Fibroblast of upper back skin (primary cell): ENCODE measurements at places on chromosomes 7 and 10.

DNA sequence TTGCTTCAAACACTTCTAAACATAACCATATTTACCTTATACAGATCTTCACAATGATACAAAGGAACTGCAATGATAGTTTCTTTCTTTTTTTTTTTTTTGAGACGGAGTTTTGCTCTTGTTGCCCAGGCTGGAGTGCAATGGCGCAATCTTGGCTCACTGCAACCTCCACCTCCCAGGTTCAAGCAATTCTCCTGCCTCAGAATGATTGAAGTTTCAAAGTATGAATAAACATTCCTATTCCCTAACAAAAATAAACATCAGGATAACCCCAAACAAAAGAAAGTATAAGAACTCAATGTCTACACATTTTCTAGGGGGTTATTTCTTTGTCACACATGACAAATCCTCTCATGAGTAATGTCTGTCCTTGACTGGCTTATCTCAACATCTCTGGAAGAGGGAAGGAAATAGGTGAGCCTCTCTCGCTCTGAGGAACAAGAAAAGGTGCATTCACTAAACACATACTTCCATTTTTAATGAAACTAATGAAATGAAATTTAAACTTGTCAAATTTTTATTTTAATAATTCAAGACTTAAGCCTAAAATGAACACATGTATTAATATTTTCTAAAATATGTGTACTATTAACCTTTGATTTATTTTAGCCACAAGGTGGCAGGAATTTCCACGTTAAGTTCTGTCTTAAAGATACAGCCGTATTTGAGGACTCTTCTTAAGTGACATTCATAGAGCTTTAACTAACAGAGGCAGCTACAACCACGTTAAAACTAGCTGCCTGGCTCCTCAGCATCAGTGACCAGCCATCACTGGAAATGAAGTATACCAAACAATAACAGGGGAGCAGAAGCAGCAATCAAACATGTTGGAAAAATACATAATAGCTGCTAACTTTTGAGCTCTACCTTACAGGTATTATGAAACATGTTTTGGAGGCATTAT, 58.3 kb downstream of the MALSU1 start:
- DNase-seq, result peak; percentile 39

DNA sequence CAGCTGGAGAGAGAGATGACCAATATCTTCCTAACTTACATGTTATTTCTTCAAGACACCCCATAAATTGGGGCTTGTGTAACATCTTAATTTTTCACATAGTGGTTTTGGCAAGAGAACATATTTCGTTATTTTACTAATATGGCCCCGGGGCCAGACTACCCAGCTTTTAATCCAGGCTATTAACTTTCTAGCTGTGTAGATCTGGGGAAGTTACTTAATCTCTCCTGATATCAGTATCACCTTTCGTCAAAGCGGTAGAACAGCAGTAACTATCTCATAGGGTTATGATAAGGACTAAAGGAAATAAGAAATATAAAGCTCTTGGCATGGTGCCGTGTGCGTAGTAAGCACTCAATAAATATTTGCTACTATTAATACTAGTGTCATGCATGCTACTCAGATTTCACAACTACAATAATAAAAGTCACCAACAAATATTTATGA, 71.6 kb upstream of the LYZL1 start:
- no peak for DNase-seq

DNA sequence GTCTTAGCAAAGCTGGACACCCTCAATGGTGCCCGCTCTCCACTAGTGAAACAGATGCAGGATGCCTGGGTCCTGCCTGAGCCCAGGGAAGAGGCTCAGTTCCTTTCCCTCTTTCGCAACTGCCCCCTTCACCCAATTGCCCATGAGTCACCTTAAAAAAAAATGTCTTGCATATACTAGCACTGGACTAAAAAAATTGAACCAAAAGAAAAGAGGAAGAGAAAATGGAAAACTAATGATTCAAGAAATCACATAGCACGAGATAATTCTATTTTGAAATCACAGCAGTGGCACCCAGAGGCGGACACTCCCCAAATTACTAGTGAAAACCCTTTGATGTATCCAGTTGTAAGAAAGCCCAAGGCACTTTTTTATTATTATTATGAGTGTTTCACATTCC, 972.5 kb downstream of the LRMDA start:
- no peak for DNase-seq

- DNase-seq, result peak; percentile 15
These were observed 708 bp downstream of the UBN2 start for GRCh38 chr7:139231513-139232376.

DNA sequence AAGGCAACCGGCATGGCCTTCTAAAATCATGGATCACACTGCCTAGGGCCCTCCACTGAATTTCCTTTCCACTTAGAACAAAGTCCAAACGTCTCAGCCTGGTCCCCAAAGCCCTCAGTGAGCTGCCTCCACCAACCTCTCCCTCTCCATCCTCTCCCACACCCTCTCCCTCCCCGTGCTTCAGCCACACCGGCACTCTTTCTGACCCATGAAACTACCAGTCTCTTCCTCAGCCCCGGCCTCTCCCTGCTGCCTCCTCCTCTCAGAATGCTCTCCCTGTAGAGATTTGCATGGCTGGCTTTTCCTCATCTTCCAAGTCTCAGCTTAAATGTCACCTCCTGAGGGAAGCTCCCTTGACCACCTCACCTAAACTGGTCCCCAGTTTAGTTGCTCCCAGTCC, 219.0 kb upstream of the ZMIZ1 start:
- no peak for DNase-seq

- DNase-seq, result no peak
These were observed 542 bp downstream of the FBXL13 start for GRCh38 chr7:103073989-103074518.

DNA sequence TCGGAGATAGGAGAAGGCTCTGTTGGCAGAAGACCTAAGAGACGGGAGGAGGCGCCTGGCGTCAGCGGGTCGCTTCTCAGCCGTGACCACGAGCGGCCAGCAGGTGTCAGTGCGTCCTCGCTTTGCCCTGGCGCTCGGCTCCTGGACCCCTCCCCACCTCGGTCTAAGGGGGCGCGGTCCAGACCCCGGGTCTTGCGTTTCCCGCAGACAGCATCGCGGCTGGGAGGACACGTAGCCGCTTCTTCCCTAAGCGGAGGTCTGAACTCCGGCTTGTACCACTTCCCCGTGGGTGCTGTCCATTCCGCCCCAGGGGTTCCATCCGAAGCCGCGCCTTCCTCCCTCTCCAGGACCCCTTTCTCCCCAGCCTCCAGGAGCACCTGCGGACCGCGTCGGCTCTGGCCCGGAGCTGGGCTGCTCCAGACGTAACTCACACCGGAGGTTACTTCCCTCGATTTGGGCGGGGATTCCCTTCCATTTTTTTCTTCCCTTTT, 593 bp upstream of the ADRA2A start:
- peak; percentile 24 for DNase-seq

GRCh38 chr10:18436902-18437301, 214.5 kb downstream of the NSUN6 start:
- DNase-seq, result no peak

- peak; percentile 71 for DNase-seq
These were observed 18.1 kb downstream of the TRIL start for GRCh38 chr7:28939844-28940544.

DNA sequence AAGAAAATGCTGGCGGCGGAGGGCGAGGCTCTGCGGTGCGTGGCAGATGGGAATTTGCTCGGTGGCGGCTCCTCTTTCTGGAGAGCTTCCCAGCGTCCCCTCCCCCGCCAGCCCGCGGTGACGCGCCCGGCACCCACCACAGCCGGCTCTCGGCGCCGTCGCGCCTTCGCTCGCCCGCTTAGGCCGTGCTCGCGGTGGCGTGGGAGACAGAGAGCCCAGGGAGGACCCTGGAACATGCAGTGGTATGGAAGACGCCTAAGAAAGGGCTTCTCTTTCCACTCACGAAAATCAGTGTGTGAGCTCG, 576 bp upstream of the CSGALNACT2 start:
- DNase-seq, result peak; percentile 70

GRCh38 chr7:85215098-85215497, 28.2 kb upstream of the SEMA3D start:
- DNase-seq, result no peak

- DNase-seq, result peak; percentile 14
These were observed 21.0 kb downstream of the HIBADH start for GRCh38 chr7:27641581-27642230.

GRCh38 chr7:8131694-8132605, 130.0 kb downstream of the ICA1 start:
- DNase-seq, result no peak

GRCh38 chr7:13979671-13980435, 9.6 kb downstream of the ETV1 start:
- peak; percentile 35 for DNase-seq

- DNase-seq, result no peak
These were observed 62.0 kb upstream of the SEMA3A start for GRCh38 chr7:84256571-84256971.

DNA sequence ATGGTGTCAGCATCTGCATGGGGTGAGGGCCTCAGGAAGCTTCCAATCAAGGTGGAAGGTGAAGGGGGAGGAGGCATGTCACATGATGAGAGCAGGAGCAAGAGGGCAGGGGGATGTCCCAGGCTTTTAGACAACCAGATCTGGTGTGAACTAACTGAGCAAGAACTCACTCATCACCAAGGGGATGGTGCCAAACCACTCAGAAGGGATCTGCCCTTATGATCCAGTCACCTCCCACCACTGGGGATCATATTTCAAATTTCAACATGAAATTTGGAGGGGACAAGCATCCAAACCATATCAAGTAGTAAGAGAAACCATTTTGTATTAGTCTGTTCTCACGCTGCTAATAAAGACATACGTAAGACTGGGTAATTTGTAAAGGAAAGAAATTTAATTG, 33.6 kb downstream of the THNSL1 start:
- peak; percentile 14 for DNase-seq

GRCh38 chr7:69342154-69342884, 256.0 kb upstream of the AUTS2 start:
- peak; percentile 89 for DNase-seq

DNA sequence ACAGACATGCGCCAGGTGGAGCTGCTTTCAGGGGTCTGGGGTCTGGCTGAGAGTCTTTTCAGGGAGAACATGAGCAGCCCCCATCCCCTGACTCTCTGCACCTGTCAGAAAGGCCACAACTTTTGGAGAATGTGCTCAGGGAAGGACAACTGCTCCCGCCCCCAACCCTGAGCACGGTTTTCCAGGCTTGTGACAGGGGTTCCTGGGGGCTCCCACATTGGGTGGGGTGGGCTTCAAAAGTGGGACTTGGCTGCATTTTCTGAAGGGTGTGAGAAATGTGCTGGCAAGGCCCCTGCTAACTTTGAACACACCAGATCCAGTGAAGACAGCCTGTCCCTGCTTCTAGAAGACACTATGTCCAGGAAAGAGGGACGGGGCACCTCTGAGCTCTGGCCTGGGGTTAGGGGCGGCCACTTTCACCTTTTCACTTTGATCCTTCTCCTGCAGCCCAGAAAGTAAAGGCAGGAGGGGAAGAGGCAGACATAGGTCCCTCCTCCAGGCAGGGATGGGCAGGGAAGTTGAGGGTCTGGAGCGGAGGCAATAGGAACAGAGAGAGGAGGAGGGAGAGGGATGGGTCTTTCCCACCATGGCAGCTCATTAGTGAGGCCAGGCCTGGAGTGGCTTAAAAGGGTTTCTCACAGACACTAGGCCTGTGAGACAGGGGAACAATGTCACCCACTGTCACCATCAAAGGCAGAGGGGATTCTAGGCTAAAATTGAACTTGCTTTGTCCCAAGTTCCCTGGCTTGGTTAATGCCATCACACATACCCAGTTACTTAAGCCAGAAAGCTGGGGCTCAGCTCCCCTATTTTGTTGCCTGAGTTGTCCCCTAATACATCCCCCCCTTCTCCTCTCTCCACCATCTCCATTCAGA, 1.5 kb downstream of the KCP start:
- no peak for DNase-seq

DNA sequence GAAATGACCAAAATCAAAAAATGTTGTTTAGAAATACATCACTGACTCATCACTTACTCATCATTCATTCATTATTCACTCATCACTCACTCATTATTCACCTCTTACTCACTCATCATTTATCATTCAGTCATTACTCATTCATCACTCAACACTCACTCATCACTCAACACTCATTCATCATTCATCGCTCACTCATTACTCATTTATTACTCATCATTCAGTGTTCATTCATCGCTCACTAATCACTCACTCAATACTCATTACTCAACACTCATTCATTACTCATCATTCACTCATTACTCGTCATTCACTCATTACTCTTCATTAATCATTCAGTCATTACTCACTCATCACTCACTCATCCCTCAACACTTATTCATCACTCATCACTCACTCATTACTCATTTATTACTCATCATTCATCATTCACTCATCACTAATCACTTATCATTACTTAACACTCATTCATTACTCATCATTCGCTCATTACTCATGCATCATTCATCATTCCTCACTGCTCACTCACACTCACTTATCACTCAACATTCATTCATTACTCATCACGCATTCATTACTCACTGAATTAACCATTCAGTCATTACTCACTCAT, 238.5 kb downstream of the ADARB2 start:
- DNase-seq, result no peak

DNA sequence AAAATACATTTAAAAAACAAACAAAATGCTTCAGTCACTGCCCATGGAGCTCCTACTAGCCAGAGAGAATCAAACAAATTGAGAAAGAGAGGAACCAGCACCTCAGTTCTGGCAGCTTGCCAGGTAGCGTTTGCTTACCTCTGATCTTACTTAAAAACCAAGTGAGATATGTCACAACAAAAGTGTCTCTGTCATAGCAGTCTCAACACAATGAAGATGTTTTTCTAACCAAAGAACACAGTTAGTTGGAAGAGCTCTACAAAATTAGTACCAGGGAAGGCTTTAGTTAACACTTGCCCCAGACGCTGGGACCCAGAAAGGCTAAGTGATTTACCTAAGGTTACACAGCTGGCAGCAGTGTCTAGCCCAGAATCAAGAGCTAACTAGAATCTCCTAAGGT, 3.4 kb downstream of the DOCK4 start:
- no peak for DNase-seq

DNA sequence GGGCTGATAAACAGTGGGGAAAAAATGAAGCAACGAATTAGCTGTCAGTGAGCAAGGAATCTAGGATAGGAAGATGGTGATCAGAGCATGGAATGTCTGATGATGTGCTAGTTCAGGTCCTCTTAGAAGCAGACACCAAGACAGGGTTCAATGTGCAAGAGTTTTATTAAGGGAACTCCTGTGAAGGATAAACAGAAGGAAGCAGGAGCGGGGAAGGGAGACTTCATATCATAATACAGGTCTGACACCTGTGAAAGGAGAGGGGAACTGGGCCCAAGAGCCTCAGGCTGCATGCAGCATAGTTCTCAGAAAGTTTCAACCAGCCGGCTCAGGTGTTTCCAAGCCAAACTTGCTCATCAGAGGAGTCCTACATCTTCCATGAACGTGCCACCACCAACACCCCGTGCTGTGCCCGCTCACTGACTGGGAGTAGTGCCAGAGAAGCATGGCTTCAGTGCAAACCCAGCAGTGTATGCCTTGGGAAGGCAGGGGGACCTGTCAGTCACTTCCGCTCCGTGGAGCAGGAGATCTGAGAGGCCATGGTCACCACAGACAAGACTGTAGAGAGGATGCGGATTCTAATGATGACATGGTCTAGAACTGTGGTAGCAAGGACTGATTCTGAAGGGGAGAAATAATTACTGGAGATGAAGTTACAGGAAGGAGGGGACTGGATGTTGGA, 45.8 kb downstream of the ZNF800 start:
- DNase-seq, result no peak
